Suppressor macrophage treated with lipopolysaccharide for 4 hours (primary cell): ENCODE measurements at places on chromosomes 5 and 9.

DNA sequence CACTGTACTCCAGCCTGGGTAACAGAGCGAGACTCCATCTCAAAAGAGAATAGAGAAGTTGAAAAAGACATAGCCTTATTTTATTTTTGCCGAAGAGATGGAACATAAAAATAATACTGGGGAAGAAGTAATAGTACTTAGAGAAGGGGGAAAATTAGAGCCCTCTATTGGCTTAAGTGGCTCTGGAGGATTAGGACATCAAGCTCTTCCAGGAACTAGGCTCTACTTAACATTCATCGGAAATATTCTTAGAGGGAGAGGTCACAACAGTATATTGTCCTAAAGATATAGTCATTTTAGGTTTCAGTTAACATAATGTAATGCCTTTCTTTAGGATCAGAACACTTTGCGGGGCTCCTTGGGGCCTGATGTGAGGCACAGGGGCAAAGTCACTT, 86.0 kb upstream of the PLPP1 start:
- DNase-seq = no peak

GRCh38 chr5:102731693-102732092, 23.4 kb upstream of the PAM start:
- DNase-seq = no peak

DNA sequence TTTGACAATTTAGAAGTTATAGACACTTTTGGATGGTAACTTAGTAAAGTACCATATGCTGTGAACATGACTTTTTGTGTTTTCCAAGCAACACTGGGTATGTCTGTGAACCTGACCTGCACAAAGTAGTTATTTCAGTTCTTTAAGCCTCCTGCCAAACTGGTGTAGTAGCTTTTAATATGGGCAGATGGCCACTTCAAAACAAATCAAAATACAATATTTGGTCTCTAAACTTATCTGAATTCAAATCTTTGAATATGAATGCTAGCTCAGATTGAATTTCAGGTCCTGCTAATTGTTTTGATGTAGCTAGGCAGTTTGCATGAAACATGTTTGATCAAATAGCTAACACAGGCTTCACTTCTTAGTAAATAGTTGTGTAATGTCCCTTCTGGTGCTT, 1176.7 kb upstream of the CDH9 start:
- no peak for DNase-seq

- DNase-seq = no peak
Observed at GRCh38 chr5:176644878-176645670, 2.2 kb upstream of the TSPAN17 start.

DNA sequence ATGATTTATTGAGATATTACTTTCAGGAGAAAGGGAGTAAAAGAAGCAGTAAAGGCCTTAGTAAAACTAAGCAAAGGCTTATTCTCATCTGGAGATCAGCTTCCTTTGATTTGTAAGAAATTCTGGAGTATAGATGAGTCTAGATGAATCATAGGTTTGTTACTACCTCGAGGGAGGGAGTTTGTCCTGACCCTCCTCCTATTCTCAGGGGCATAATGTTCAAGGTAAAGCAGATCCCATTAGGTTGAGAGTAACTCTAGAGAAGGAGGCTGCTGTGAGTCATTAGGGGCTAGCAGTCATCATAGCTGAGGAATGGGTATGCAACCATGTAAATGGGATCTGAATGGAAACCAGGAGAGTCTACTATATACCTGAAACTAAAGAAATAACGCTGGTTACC, 155.5 kb upstream of the MOCS2 start:
- DNase-seq = no peak
